Cardiac atrium fibroblast (primary cell): ENCODE measurements at places on chromosomes 2 and 18. TPM values are rescaled to one million over a fixed set of nuclear protein-coding genes. Genes with fewer than 3 reads are reported as not detected.

FOXI3 gene
- not detected in 2 replicates for total RNA-seq

LYPD6 gene
- not detected in 2 replicates for total RNA-seq

COL4A3 gene
- 3.1 and 3.2 TPM in 2 replicates for total RNA-seq

IKZF2 gene
- total RNA-seq: 15.2 and 18.6 TPM in 2 replicates
